ENCODE measurements at places on chromosomes 1 and 21. TPM values are rescaled to one million over a fixed set of nuclear protein-coding genes. Genes with fewer than 3 reads are reported as not detected.

GRCh38 chr1:52032124-52032784 lies 1.4 kb downstream of the KTI12 start:
- DNase-seq = no peak

DNA sequence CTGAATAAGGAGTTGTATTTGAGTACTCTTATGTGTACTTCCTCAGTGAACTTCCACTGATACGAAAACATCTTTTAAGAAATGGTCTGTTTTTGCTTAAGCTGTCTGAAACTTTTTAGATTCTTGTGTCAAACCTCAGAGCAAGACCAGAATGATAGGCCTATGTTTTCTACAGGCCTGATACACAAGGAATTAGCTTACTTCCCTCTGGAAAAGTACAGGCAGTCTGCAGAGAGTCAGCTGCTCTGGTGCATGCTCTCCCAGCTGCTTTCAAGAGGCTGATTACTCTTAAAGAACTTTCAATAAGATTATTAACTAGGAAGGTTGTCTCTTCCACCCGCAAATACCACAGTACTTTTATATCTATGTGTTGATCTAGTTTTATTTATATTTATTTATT lies 9.5 kb downstream of the SNX27 start:
- DNase-seq = no peak

The GREM2 gene
- 1.5 TPM for total RNA-seq

DNA sequence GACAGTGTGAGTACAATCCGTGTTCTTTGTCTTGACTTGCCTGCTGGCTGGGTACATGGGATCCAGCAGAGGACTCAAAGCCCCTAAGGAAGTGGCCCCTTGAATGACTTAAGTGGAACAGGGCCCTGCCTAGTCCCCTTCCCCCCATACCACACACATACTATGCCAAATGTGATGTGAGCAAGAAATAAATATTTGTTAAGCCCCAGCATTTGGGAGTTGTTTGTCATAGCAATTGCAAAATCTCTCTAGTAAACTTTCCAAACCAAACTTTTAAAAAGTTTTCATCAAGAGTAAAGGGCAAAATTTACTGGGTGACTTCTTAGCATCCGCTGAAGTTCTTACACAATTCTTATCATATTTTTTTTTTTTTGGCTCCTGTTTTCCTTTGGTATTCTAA lies 32.5 kb upstream of the CACHD1 start:
- DNase-seq = no peak

DNA sequence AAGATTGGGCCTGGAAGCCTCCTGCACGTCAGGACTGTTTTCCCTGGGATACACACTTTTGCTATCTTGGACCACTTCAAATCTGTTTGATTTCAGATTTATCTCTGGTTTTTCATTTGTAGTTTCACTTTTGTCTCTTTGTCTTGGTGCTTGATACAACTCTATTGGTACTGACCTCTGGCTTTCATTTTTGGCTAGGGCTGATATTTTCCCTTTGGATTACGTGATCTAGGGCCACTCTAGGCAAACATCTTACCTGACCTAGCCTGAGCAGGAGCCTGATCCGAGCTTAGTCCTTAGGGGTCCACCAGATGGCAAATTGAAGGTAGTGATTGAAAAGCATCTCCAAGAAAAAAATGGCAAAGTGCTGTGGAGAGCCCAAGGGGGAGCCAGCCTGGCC lies 39.6 kb downstream of the ZBTB18 start:
- no peak for DNase-seq

The TDRD5 gene
- total RNA-seq = not detected

GRCh38 chr1:194045416-194045815 lies 859.0 kb upstream of the B3GALT2 start:
- no peak for DNase-seq
